ENCODE measurements at places on chromosomes 11 and 22.

- peaks cover 17% of the 10 kb centered on the region for H3K4me1 ChIP-seq
- no peaks in the 10 kb centered on the region for H3K27me3 ChIP-seq
- DNase-seq: peak; percentile 96
- H3K27ac ChIP-seq: peak overlapping the region; percentile 83
These were observed 19.2 kb upstream of the TALDO1 start for GRCh38 chr11:727859-728748.

- no peak for DNase-seq
- H3K27ac ChIP-seq: no peak overlapping the region
- peaks cover 28% of the 10 kb centered on the region for H3K27me3 ChIP-seq
These were observed 30.3 kb downstream of the RIC3 start for GRCh38 chr11:8138526-8138925.

DNA sequence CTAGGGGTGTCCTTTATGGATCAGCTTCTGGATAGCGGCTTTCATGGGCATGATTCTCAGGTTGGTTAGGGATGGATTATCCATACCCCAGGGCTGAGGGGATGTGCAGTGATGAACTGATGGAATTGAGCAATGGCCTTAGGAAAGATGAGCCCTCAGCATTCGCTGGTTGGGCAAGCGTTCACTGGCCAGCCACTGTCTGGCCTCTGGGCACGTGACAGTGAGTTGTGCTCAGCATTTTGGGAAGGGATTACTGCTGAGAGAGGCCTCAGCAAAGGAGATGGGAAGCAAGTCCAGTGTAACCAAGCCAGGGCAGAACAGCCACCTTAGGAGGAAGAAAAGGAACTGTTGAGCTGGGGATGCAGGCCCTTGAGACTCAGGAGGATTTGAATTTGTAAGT lies 17.4 kb downstream of the UBASH3B start:
- peaks cover 24% of the 10 kb centered on the region for H3K36me3 ChIP-seq
- peaks cover 50% of the 10 kb centered on the region for H3K4me1 ChIP-seq
- no peak for DNase-seq
- H3K27me3 ChIP-seq: no peaks in the 10 kb centered on the region
- H3K27ac ChIP-seq: no peak overlapping the region
- H3K4me3 ChIP-seq: no peak overlapping the region

DNA sequence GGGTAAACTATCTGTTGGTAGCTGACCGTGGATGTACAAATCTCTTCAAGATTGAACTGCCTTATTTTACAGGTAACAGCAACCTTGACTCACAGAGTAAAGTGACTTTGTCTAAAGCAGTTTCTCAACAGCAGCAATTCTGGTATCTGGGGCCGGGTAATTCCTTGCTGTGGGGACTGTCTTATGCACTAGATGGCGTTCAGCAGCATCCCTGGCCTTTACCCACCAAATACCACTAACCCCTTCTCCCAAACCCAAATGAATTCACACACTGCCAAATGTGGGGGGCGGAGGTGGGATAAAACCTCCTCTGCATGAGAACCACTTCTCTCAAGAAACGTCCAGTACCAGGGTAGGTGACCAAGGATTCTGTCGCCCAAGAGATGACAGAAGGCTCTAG lies 1.7 kb upstream of the INCENP start:
- H3K4me1 ChIP-seq: peaks cover 25% of the 10 kb centered on the region
- no peaks in the 10 kb centered on the region for H3K27me3 ChIP-seq
- DNase-seq: peak; percentile 39
- H3K27ac ChIP-seq: no peak overlapping the region
- peaks cover 7% of the 10 kb centered on the region for H3K36me3 ChIP-seq

DNA sequence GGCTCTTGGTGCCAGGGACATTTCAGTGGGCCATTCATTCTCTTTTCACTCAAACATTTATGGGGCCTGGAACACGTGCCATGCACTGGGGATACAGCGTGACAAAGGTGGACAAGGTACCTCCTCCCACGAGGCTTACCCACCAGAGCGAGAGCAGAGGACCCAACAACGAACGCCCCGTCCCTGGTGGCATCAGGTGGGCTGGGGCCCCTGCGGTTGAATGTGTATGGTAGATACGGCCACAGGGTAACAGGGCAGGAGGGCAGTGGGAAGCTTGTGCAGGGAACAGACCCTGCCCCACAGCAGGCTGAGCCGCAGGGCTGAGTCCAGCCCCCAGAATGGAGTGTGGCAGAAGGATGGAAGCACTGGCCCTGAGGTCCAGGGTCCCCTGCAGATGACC lies 81.1 kb downstream of the LRRC32 start:
- 0 out of 2 replicates have a peak, but pooled peaks cover 4% of the 10 kb centered on the region for H3K36me3 ChIP-seq
- H3K27ac ChIP-seq: no peak overlapping the region
- no peaks in the 10 kb centered on the region for H3K27me3 ChIP-seq
- no peak overlapping the region for H3K4me3 ChIP-seq

Data from PC-3 (cell line).